ENCODE measurements at places on chromosomes 4 and X. TPM values are rescaled to one million over a fixed set of nuclear protein-coding genes. Genes with fewer than 3 reads are reported as not detected.
A peak's percentile ranks its signal among the peaks of the same experiment; 100 is the strongest.

The SPATA18 gene
- 8.0 TPM for total RNA-seq

The MORC4 gene
- total RNA-seq, result 15.6 TPM

The KLHL13 gene
- 3.0 TPM for total RNA-seq

The SOD3 gene
- 290 TPM for total RNA-seq

The FGFR3 gene
- 114 TPM for total RNA-seq

The TMEM47 gene
- 12.7 TPM for total RNA-seq

The LARP7 gene
- 28.0 TPM for total RNA-seq

The IQCM gene
- total RNA-seq, result not detected

DNA sequence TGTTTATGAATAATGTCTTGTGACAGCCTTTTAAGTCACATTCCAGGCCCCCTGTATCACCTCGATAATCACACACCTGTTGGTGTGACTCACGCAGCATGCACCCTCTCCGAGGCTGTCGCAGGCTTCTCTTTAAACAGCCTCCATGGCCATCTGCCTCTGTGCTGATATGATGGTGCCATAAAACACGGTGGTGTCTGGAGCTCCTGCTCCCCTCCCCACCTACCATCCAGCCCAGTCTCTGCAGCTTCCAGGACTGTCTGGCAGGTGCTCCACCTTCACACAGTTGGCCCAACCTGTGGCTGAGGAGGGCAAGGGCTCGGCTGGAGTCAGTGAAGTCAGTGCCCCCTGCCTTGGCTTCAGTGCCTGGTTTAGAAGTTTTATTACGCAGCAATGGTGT lies 173.8 kb upstream of the RPL34 start:
- H3K27me3 ChIP-seq, result no peaks in the 10 kb centered on the region
- H3K36me3 ChIP-seq, result no peaks in the 10 kb centered on the region
- no peak overlapping the region for H3K4me3 ChIP-seq
- H3K4me1 ChIP-seq, result no peaks in the 10 kb centered on the region
- no peak for DNase-seq
- H3K27ac ChIP-seq, result no peak overlapping the region

DNA sequence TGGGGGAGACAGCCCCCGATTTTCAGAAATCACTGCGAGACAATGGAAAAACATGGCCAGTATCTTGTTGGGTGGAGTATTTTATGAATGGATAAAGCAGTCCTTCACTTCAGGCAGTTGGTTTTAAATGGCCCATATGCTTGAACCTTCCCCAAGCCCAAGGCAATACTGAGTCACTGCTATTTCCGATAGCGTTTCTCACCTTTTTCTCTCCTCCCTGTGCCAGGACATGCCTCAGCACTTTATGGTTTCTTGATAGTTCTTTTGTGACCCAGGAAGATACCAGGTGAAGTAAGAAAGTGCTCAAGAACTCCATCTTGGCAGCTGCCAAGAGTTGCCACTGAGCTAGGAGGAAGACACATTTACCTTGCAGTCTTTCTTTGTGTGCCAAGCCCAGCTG lies 26.8 kb upstream of the ESX1 start:
- no peak overlapping the region for H3K4me3 ChIP-seq
- H3K4me1 ChIP-seq, result no peaks in the 10 kb centered on the region
- no peak for DNase-seq
- no peaks in the 10 kb centered on the region for H3K36me3 ChIP-seq
- H3K27me3 ChIP-seq, result no peaks in the 10 kb centered on the region
- H3K27ac ChIP-seq, result no peak overlapping the region

GRCh38 chr4:16159286-16159685 lies 67.0 kb downstream of the TAPT1 start:
- no peak for DNase-seq
- H3K36me3 ChIP-seq, result peaks cover 9% of the 10 kb centered on the region
- H3K4me1 ChIP-seq, result no peaks in the 10 kb centered on the region
- H3K27ac ChIP-seq, result no peak overlapping the region
- no peak overlapping the region for H3K4me3 ChIP-seq

DNA sequence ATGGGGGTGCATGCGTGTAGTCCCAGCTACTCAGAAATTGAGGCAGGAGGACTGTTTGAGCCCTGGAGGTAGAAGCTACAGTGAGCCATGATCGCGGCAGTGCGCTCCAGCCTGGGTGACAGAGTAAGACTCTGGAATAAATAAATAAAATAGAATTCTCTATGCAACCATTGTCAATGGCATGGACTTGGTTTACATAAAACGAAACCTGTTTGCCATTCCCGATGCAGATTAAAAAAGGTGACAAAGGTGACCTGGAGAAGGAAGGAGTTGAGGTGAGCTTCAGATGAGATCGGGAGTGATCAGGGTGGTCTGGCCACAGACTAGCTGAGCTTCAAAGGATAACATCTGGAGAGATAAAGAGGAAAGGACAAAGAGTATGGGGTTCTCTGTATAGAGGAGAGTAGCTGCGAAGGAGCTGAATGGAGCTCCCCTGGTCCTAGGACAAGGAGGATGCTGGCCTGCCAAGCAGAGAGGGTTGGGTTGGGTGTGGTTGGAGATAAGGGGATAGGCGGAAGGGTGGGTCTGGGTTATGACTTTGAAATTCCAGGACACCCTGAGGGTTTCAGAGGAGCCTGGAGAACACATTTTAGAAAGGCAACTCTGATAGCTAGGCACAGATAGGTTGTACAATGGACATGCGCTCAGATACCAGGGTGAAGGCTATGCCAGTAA lies 98.6 kb downstream of the RBM47 start:
- no peaks in the 10 kb centered on the region for H3K36me3 ChIP-seq
- DNase-seq, result no peak
- H3K4me1 ChIP-seq, result peaks cover 11% of the 10 kb centered on the region
- no peaks in the 10 kb centered on the region for H3K27me3 ChIP-seq

DNA sequence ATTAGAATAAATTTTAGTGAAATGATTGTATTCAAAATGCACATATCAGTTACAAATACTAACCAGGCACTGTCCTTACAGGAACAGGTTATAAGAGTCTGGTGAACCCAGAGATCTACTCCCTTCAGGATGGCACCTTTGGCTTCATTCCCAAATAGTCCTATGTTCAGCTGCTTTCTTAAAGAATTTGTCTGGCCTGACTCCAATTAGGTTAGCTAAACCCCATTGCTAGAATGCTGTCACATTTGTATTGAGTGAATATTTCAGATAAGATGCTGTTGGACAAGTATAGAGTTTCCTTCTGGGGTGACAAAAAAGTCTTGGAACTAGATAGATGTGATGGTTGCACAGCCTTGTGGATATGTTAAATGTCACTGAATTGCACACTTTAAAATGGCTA lies 69.4 kb downstream of the EFHC2 start:
- no peaks in the 10 kb centered on the region for H3K27me3 ChIP-seq
- H3K36me3 ChIP-seq, result no peaks in the 10 kb centered on the region
- H3K4me3 ChIP-seq, result no peak overlapping the region
- H3K4me1 ChIP-seq, result no peaks in the 10 kb centered on the region
- no peak overlapping the region for H3K27ac ChIP-seq
- DNase-seq, result no peak

GRCh38 chr4:28232376-28232775 lies 1371.7 kb downstream of the STIM2 start:
- H3K36me3 ChIP-seq, result no peaks in the 10 kb centered on the region
- H3K4me1 ChIP-seq, result no peaks in the 10 kb centered on the region
- H3K4me3 ChIP-seq, result no peak overlapping the region
- no peaks in the 10 kb centered on the region for H3K27me3 ChIP-seq
- no peak overlapping the region for H3K27ac ChIP-seq

DNA sequence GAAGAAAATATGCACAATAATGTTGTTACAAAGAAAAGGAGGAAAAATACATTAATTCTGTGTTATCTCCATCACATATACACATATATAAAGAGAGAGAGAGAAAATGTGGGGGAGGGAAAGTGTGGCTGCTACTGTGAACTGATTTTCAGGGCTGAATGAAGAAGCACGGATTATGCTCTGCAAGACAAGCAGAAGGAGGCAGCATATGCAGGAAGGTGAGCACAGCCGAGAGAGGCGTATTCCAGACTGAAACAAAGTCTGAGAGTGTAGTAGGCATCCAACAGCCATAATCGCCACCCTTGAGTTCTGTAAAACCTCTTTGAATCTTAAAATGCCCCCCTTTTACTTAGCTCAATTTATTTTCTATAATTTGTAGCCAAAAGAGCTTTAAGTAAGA lies 1081.8 kb upstream of the GRID2 start:
- no peaks in the 10 kb centered on the region for H3K36me3 ChIP-seq
- no peaks in the 10 kb centered on the region for H3K27me3 ChIP-seq
- H3K4me3 ChIP-seq, result no peak overlapping the region
- no peak overlapping the region for H3K27ac ChIP-seq

DNA sequence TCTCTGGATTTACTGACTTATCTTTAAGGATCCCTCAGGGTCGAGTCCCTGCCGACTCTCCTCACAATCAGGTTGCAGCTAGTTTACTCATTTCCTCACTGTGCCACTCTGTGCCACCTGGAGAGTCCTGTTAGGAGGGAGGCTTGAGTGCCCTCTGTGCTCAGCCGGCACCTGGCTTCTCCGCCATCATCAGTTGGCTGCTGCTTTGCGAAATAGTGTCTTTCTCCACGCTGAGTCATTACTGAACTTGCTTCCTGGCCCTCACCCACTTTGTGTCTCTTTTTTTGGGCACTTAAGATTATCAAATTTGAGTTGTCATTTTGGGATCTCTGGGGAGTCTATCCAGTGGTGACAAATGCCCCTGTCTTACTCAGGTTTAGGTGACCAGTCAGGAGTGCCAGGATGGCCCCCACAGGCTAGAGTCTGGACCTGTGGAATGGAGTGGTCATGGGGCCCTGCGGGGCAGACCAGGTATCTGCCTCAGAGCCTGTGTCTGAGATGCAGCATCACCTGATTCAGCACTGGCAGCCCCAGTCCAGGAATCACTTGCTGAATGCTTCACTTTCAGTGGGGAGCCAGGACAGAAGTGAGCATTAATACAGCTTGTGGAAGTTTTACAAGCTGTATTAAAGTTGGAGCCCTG lies 37.7 kb downstream of the JADE1 start:
- no peak overlapping the region for H3K4me3 ChIP-seq
- peaks cover 53% of the 10 kb centered on the region for H3K4me1 ChIP-seq
- no peaks in the 10 kb centered on the region for H3K27me3 ChIP-seq

DNA sequence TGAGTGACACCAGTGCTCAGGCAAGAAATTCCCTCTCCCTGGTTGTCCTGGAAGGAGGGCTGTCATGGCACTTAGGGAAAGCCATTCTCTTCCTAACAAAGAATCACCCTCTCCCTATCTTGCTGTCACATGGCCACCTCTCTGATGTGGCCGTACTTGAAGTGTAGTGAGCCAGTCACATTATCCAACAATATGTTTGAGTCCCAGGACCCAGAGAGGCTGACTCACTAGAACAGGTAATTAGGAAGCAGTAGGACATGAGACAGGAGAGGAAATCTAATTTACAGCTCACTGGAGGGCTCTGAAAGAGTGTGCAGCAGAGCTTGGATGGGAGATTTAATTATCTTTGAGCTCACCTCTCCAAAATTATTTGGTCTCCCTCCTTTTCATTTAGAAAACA lies 299.1 kb downstream of the ARHGAP24 start:
- no peaks in the 10 kb centered on the region for H3K27me3 ChIP-seq
- H3K36me3 ChIP-seq, result no peaks in the 10 kb centered on the region
- no peak overlapping the region for H3K27ac ChIP-seq
- H3K4me3 ChIP-seq, result no peak overlapping the region

GRCh38 chrX:110012818-110013485 lies 10.0 kb downstream of the TMEM164 start:
- H3K4me1 ChIP-seq, result peaks cover 39% of the 10 kb centered on the region
- no peaks in the 10 kb centered on the region for H3K27me3 ChIP-seq
- H3K4me3 ChIP-seq, result no peak overlapping the region
- peak; percentile 39 for DNase-seq
- peak overlapping the region; percentile 44 for H3K27ac ChIP-seq
- H3K36me3 ChIP-seq, result no peaks in the 10 kb centered on the region

DNA sequence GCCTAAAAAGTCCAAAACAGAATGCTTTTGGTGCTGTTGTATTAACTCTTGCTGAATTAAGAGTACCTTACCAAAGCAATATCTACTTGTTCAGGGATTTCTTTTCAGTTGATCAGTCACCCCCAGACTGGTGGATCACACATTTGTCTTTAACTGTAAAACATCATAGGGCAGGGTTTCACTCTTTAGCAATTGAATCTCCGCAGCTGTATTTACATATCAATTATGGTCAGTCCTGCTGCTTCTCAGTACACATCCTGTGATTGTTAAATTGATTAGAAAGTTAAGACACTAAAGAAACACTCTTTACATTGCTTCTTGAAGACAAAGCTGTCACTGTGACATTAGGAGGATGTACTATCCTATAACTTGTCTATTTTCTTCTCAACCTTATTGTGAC lies 277.1 kb upstream of the ADGRL3 start:
- no peak overlapping the region for H3K27ac ChIP-seq
- H3K27me3 ChIP-seq, result no peaks in the 10 kb centered on the region
- no peak overlapping the region for H3K4me3 ChIP-seq
- DNase-seq, result no peak

GRCh38 chr4:173174594-173175012 lies 6.0 kb downstream of the GALNT7 start:
- peaks cover 29% of the 10 kb centered on the region for H3K4me1 ChIP-seq
- H3K36me3 ChIP-seq, result no peaks in the 10 kb centered on the region

- peak overlapping the region; percentile 29 for H3K4me3 ChIP-seq
- no peaks in the 10 kb centered on the region for H3K27me3 ChIP-seq
- H3K36me3 ChIP-seq, result no peaks in the 10 kb centered on the region
- no peak for DNase-seq
These were observed 595 bp downstream of the MBNL3 start for GRCh38 chrX:132488180-132488705.

GRCh38 chr4:117549524-117549923 lies 464.1 kb upstream of the TRAM1L1 start:
- no peak overlapping the region for H3K27ac ChIP-seq
- no peaks in the 10 kb centered on the region for H3K27me3 ChIP-seq
- DNase-seq, result no peak
- H3K36me3 ChIP-seq, result no peaks in the 10 kb centered on the region
- H3K4me3 ChIP-seq, result no peak overlapping the region

DNA sequence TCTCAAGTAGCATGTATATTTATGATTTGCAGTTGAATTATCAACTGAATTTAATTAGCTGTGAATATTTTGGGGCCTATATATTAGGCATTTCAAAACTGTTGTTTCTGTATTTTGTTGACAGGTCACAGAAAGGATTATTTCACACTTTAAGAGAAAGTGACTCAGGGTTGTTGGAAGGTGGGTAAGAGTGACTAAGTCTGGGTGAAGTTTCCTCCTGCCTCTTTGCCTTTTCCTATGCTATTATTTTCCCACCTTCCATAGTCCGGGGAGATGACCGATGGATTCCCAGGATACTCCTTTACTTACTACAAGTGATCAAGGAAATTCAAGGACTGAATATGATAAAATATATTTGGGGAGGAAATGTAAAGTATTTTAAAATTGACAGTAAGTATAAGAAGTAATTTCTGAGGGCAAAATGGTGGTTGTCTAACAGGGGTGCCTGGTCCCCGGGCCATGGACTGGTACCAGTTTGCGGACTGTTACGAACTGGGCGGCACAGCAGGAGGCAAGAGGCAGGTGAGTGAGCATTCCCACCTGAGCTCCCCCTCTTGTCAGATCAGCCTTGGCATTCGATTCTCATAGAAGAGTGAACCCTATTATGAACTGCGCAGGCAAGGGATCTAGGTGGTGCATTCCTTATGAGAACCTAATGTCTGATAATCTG lies 175.5 kb upstream of the GPRIN3 start:
- no peak for DNase-seq
- no peak overlapping the region for H3K27ac ChIP-seq
- H3K4me1 ChIP-seq, result no peaks in the 10 kb centered on the region
- H3K4me3 ChIP-seq, result no peak overlapping the region
- H3K27me3 ChIP-seq, result no peaks in the 10 kb centered on the region
- H3K36me3 ChIP-seq, result no peaks in the 10 kb centered on the region

GRCh38 chr4:87679449-87680169 lies 29.5 kb downstream of the DMP1 start:
- H3K27ac ChIP-seq, result no peak overlapping the region
- H3K36me3 ChIP-seq, result no peaks in the 10 kb centered on the region
- H3K4me3 ChIP-seq, result no peak overlapping the region
- peaks cover 4% of the 10 kb centered on the region for H3K4me1 ChIP-seq

Measured in body of pancreas (tissue), 4 donors.